Motor neuron (in vitro differentiated cells): ENCODE measurements at places on chromosomes 5 and 9. TPM values are rescaled to one million over a fixed set of nuclear protein-coding genes. Genes with fewer than 3 reads are reported as not detected.

DNA sequence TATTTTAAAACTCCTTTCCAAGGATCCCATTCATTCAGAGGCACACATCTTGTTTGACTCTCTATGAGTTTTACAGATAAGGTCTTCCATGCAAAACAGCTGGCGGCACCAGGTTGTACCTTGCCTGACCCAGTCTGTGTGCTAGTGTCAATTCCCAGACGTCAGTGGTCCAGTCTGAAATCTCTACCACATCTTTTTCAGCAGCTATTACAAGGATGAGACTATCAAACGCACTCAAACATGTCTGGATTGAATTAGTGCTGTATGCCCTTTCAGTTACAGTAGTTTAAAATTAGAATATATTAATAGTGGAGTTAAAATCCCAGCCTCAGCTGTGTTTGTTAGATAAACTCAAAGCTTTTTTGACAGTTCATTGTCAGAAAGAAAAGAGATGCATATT is 11.7 kb downstream of the CDC14B start:
- no peak for ATAC-seq

DNA sequence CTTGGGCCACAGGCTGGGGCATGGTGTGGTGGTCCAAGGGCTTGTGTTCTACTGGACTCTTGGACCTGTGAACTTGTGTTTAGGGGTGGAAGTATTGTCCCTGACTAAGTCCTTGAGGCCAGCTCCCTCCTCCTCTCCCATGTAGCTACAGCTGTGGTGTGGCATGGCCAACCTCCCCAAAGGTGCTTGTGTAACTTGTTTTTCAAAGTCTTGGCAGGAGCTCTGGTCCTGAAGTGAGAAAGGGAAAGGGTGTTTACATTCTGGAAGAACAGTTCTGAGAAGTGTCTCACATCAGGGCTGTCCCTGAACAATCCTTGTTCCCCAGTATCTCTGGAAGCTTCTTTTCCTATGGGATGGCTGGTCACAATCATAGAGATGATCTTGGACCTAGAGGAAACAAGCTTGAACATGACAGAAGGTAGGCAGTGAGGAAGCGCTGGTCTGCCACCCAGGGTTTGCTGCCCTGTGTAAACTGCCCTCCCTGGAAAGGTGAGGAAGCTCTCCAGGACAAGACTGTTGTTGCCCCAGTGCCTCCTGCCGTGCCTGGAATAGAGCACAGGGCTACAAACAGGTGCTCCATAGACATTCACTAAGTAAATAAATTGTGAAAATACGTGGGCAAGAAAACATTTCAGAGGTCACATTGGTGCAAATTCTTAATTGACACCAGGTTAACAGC is 64.6 kb upstream of the KLF9 start:
- ATAC-seq, result no peak

DNA sequence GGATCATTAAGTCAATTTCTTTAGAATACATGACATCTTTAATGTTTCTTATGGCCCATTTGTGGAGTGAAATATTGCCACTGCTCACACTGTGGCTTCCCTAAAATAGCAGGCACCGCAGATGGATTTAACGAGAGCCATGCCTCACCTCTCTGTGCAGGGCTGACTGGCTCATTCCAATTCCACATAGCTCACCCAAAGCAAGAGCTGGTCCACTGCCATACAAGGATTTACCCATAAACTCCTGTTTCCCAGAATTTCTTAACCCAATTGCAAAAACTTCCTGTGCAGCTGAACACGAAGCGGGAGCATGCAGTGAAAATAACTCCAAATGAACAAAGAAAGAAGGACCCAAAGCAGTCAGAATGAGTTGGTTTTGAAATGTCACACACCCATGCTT is 159.5 kb downstream of the BAAT start:
- no peak for ATAC-seq

DNA sequence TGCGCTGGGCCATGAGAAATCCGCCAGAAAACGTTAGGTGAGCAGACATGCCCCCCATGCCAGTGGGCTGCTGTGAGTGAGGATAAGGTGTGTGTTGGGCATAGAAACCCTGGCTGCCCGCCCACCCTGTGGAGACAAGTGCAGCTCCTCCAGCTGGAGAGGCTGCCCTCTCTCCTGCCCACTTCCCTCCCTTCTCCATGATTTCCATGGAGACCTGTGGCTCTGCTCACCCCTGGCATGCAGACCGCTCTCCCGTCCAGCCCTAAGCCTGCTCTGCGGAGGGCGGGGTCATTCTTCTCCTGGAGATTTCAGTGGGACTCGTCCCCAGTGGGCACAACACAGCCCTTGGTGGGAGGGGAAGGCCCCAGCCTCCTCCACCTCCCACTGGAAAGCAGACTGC is 133.0 kb upstream of the FAM120A start:
- no peak for ATAC-seq

DNA sequence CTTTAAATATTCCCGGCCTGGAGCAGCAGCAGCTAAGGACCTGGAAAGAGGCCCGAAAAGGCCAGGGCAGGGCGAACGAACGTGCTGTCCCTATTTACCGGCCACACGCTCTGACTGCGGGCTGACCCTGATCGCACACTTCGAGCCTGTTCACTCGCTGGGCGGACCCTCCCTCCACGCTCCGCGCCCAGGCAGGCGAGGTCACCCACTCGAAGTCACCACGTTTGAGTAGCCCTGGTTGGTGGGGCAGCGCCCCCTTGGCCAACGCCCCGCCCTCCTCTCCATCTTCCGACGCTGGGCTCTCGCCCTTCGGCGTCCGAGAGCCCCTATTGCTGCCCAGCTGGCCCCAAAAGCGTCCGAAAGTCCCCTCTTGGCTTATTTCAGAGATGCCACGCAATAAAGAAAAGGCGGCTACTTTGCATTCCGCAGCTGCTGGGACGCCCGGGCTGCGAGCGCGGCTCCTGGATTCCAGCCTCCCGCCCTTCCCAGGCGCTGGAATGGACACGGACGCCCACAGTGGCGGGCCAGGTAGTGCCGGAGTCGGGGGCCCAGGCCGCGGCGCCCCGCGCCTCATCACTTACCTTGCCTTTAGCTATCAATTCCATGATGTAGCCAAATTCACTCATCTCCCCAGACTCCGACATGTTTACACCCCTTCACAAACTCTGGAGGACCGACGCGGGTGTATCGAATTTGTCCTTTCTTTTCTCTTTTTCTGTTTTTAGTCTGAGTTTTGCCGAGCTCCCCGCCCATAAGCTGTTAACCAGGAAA is 9.9 kb upstream of the TRIM36 start:
- peak; percentile 63 for ATAC-seq

DNA sequence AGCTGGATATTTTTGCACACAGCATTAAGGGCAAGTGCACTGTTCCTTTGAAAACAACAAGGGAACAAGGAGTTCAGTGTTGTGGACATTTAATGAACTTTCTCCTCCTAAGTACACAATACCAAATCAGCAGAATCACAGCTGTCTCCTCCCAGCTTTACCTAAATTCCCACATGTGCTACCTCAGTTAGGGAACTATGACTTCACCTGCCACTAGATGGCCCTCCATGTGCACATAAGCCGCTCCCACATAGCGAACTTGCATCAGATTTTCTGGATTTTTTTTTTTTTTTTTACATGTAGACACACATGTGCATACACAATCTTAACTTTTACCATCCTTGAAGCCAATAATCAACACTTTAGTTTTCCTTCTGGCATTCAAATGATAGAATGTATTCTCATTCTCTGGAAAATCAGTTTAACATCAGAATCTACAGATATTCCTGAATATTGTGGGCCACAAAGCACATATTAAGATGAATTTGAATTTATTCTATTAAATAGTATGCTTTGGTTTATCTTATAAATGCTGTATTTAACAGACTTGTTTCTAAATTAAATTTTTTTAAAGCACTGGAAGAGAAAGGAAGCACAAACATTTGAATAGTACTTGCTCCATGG is 123.6 kb downstream of the PALM2AKAP2 start:
- ATAC-seq, result peak; percentile 69

- ATAC-seq, result no peak
Measured at GRCh38 chr9:72039532-72039931, 20.9 kb downstream of the C9orf57 start.

DNA sequence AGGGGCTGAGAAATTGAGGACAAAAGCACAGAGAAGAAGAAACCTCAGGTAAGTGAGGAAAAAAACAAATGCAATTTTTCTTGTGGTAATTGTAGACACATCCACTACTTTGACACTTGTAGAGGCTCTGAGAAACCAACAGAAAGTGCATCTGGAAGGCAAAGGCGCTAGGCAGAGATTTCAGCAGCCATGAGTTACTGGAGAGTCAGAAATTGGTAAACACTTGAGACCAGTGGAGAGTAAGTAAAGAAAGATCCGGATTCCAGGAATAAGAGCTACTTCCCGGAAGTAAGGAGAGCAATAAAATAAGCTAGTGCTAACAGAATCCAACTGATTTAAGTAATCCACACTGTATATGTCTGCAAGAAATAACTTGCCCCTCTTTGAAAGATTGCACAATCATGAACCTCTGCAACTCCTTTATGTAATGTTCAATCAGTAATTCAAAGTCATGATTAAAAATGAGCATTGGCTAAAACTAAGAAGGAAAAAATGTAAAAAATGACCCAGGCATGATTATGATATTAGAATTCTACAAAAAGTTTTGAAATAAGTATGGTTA is 382.1 kb downstream of the CDH18 start:
- no peak for ATAC-seq

DNA sequence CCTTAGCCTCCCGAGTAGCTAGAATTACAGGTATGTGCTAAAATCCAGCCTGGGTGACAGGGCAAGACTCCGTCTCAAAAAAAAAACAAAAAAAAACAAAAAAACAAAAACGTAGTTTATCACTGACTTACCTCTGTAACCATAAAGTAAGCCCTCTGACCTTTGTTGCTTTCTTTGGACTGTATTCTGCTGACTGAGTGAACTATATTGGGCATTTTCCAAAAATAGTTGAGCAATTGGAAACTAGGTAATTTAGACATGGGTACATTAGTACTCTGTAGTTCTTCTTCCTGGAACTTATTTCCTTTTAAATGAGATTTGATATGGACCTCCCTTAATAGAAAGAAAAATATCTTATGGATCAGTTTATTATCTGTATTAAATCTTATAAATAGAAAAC is 66.6 kb downstream of the ANKHD1 start:
- ATAC-seq, result no peak

GRCh38 chr5:125113328-125113727 is 366.9 kb upstream of the ZNF608 start:
- ATAC-seq, result no peak

- peak; percentile 96 for ATAC-seq
Measured at GRCh38 chr5:111984044-111984443, 227.1 kb upstream of the NREP start.

The KIF12 gene
- total RNA-seq, result 2.0 TPM in 1 of 2 replicates, not detected in the other

The PCDHA8 gene
- 3.2 and 6.2 TPM in 2 replicates for total RNA-seq

The C5orf46 gene
- not detected in 2 replicates for total RNA-seq

The TMEM252 gene
- total RNA-seq, result 0.62 TPM in 1 of 2 replicates, not detected in the other

The KCNIP1 gene
- 0.26 and 0.80 TPM in 2 replicates for total RNA-seq

The GPR151 gene
- 32.8 and 38.6 TPM in 2 replicates for total RNA-seq

The S100Z gene
- not detected in 2 replicates for total RNA-seq

The GARIN3 gene
- total RNA-seq, result 0.16 TPM in 1 of 2 replicates, not detected in the other

The ADRA1B gene
- total RNA-seq, result 0.49 and 0.63 TPM in 2 replicates

The PDZD2 gene
- 6.5 and 7.0 TPM in 2 replicates for total RNA-seq
